ENCODE measurements at places on chromosomes 5 and 9.

DNA sequence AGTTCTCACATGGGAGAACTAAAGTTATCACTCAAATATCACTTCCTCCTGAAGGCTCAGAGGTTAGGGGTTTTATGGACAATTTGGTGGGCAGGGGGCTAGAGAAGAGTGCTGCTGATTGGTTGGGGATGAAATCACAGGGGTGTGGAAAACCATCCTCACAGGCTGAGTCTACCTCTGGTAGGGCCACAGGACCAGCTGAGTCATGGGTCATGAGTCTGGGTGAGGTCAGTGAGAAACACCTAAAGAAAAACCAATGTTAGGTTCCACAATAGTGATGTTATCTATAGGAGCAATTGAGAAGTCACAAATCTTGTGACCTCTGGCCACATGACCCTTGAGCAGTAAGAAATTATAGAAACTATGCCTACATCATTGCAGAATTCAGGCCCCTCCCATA, 203.3 kb upstream of the TARS1 start:
- DNase-seq, result no peak

GRCh38 chr5:2374703-2375102, 376.8 kb downstream of the IRX2 start:
- DNase-seq, result no peak

GRCh38 chr5:111266491-111266890, 42.3 kb downstream of the CAMK4 start:
- no peak for DNase-seq

DNA sequence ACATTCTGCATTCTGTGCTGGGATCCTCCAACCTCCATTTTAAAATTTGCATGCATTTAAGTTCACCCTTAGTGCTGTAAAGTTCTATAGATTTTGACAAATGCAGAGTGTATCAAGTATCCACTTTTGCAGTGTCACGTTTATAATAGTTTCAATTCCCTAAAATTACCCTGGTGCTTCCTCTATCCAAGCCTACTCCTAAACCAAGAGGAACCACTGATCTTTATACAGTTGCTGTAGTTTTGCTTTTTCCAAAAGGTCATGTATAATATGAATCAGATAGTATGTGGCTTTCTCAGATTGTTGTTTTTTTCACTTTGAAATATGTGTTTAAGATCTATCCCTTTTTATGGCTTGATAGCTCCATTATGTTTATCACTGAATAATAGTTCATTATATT, 468.4 kb upstream of the CDH6 start:
- DNase-seq, result no peak

DNA sequence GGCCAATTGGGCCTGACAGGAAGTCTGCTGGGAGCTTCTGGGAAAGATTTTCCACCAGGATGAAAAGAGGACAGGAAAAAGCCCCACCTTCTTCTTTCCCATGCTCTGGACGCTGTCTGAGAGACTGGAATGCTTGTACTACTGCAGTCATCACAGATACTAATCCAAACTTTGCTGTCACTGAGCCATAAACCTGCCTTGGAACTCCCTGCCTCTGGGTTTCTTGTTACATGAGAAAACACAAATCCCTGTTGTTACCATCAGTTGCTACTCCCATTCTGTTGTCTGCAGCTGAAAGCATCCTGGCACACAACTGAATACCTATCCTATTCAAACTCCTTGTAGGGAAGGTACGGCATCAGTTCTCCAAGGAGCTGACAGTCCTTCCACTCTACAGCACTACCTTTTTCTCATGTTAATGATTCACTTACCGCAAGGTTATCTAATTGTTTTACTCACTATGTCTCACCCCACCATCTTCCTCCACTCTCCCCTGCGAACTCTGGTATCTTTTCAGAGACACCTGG, 167.5 kb downstream of the CDK5RAP2 start:
- DNase-seq, result no peak

DNA sequence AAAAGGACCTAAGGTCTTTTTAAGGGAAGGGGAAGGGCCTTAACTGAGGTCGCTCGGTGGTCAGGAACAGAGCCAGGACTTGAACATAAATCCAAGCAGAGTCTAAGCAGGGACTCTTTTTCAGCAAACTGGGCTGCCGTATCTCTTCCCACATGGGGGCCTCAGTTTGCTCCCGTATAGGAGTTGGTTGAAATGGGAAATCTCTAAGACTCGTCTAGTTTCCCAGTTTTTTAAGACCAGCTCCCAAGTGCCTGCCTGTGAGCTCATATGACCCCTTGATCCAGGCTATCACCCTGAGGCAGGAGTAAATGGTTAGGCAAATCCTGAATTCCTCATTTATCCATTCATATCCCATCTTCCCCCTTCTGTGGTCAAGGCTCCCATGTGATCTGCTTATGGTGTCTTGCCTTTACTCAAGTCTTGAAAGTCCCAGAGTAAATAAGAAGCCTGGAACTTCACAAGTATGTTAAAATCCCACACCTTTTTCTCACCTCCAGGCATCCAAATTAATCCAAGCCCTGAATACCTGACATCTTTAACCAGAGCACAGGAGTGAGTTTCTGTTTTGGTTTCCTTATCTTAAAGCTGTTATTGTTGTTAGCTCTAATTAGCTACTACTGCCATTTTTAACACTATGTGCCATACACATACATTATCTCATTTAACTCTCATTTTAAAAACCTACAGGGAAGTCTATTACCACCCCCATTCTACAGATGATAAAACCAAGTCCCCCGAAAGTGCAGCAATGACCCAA, 3.0 kb downstream of the ARSI start:
- DNase-seq, result no peak

DNA sequence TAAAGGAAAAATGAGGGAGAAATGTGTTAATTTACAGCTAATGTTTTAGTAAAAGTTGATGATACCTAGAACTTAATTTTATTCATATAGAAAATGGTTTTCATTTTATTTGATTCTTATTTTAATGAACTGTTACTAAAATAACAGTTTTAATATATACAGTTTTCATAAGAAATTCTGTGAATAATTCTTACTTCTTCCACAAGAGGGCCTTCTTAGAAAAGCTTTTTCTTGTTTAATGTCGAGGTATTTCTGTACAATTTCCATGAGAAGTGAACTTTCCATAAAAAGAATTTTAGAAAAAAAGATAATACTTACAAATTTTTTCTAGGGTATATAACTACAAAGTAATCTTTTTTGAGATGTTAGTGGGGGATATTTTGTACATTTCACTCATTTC, 73.9 kb downstream of the KLF9 start:
- no peak for DNase-seq

- DNase-seq, result no peak
These were observed 197.7 kb downstream of the PLK2 start for GRCh38 chr5:58262226-58262625.

DNA sequence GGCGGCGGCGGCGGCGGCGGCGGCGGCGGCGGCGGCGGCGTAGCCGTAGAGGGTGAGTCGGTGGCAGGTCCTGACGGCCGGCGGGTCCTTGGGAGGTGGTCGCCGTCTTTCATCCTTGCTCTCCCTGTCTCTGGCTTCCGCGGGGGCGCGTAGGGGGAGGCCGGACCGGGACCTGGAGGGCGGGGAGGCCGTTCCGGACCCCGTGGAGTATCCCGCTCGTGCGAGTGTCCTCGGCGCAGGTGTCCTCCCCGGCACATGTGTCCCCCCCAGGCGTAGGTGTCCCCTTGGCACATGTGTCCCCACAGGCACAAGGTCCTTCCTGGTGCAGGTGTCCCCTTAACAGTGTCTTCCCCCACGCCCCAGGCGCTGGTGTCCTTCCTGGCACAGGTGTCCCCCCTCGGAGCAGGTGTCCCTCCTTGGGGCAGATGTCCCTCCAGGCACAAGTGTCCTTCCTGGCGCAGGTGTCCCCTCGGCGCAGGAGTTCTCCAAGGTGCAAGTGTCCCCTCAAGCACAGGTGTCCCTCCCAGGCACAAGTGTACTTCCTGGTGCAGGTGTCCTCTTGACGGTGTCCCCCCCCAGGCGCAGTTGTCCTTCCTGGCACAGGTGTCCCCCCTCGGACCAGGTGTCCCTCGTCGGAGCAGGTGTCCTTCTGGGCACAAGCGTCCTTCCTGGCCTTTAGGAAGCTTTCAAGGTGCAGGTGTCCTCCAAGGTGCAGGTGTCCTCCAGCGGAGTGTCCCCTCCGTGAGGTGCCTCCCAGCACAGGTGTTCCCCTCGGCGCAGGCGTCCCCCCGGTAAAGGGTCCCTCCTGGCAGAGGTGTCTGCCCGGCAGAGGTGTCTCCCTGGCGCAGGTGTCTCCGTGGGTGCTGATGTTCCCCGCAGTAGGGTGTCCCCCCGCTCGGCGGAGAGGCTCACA, 519 bp downstream of the EXOC3 start:
- no peak for DNase-seq

DNA sequence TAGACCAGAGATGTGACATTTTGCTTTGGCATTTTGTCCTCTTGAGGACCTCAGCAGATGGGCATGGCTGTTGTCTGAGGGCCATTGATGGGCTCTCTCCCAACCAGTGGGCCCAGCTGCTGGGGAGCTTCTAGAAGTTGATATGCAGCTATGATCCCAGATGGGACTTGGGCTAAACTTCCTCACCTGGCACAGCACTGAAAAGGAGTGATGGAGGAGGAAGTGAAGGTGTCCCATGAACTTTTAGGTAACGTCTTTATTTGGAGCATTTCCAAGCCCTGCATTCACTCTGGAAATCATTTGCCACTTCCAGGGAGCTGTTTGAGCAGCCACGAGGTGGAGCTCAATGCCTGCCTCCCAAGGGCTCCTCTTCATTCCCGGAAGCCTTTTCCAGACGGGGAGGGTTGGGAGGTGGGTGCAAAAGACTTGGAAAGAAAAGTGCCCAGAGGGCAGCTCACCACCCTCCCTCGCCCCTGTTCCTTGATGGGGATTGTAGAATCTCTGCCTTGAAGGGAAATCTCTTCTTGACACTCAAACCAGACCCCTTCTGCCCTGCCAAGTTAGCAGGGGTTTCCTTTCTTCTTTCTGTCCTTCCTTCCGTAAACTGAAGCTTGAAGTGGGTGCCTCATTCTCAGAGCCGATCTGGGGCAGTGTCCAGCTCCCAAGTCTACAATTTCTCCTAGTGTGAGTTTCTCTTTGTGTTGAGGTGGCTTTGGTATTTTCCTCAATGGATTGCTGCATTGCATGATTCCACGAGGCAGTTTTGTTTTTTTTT, 18.1 kb upstream of the NEUROG1 start:
- no peak for DNase-seq

GRCh38 chr9:72228282-72228681, 79.0 kb downstream of the GDA start:
- DNase-seq, result no peak

DNA sequence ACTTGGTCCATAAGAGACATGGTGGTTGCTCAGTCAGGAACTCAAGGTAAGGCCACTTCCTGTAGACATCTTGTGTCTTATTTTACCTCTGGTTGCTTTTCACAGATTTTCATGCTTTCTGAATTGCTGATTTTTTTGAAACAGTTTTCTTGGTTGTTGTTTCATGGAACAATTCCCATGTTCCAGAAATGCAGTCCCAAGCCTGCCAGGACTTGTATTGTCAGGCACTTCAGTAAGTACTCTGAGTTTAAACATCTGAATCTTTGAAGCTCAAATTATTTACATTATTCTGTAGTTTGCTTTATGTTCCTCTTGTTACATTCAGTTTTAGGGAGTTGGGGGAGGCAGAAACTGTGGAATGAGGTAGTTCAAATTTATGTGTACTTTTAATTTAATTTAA, 290.2 kb downstream of the DMRT2 start:
- no peak for DNase-seq

DNA sequence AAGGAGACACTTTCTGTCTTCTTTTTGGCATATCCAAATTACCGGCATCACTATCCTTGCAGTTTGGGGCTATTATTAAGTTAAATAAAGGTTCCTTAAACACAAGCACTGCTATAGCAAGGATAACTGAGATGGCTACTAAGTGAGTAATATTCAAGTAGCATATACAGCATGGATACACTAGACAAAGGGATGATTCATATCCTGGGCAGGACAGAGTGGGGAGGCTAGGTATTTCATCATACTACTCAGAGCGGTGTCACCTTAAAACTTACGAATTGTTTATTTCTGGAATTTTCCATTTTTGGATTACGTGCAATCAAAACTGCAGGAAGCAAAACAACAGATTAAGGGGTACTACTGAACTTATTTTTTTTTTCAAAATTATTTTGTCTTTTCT, 54.1 kb downstream of the FER start:
- no peak for DNase-seq

DNA sequence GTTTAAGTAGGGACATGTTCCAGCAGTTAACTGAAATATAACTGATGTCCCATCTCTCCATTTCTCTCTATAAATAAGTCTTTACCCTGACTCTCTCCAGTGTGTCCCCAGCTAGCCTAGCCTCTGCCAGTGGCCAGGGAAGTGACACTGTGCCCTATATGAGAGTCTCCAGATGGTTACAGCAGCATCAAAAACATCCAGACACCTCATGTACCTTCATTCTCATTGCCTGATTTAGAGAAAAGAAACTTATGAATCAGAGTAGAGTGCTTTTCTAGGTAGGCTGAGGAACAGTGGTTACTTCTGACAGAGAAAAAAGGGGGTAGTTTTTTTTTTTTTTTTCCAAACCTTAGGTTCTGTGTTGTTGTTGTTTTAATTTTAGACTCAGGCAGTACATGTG, 148.5 kb downstream of the GNAQ start:
- DNase-seq, result no peak

GRCh38 chr5:14425559-14425958, 156.0 kb upstream of the OTULINL start:
- no peak for DNase-seq

GRCh38 chr9:11182001-11182400, 569.2 kb upstream of the PTPRD start:
- no peak for DNase-seq

GRCh38 chr5:73698011-73698410, 72.0 kb downstream of the ARHGEF28 start:
- DNase-seq, result no peak

GRCh38 chr5:98301547-98301946, 471.9 kb upstream of the RGMB start:
- DNase-seq, result no peak

GRCh38 chr5:140027807-140028206, 15.3 kb downstream of the NRG2 start:
- DNase-seq, result no peak

GRCh38 chr9:17587113-17587512, 8.2 kb downstream of the SH3GL2 start:
- DNase-seq, result no peak

DNA sequence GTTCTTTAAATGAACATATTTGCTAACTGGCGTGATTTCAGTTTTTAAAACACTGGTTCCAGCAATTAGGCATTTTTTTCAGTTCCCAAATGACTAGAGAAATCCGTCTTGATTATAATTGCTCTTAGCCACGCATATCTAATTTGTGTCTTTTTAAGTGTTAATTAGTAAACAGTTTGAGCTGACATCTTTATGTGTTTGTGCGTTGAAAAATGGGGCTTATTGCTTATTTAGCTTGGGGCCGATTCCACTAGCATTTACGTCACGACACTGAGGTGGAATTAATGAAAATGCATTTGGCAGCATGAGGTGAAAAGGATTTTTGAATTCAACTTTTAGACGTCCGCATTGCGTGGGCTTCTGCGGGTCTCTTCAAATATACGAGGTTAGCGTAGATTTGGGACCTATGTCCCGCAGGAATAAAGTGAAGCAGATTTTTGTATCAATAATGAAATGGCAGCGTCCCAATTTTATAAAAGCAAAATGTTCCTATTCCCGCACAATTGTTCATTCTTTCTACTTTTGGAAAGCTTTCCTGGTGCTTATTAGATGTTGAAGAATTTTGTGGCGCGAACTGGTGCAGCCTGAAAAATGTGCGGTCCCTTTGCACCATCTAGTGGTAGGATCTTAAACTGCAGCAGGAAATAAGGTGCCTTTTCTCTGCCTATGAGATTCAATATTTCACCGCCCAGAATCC, 122.7 kb upstream of the LMX1B start:
- DNase-seq, result peak; percentile 39

Data from T-helper 9 cell (primary cell).